ENCODE measurements at places on chromosomes 7 and 10.

- DNase-seq: peak; percentile 44
These were observed 711 bp downstream of the FAM221A start for GRCh38 chr7:23680414-23681405.

- DNase-seq: no peak
These were observed 70.5 kb upstream of the LRRC17 start for GRCh38 chr7:102842284-102842683.

- DNase-seq: no peak
These were observed 19.5 kb upstream of the DLG5 start for GRCh38 chr10:77946084-77946483.

DNA sequence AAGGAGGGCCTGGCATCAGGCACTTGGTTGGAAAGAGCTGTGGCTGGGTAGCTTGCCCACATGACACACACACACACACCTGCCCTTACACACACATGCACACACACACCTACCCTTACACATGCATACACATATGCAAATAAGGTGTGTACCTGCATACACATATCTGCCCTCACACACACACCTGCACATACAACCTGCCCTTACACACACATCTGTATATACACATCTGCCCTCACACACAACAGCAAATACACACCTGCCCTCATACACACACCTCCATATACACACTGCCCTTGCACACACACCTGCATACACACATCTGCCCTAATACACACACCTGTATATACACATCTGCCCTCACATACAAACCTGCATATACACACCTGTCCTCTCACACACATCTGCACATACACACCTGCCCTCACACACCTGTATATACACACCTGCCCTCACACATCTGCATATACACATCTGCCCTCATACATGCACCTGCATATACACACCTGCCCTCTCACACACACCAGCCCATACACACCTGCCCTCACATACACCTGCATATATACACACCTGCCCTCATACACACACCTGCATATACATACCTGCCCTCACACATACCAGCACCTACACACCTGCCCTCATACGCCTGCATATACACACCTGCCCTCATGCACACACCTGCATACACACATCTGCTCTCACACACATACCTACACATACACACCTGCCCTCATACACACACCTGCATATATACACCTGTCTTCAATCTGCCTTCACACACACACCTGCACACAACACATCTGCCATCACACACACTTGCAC is 82.9 kb downstream of the GRID1 start:
- DNase-seq: no peak

GRCh38 chr10:92432596-92432995 is 141.3 kb downstream of the IDE start:
- no peak for DNase-seq

DNA sequence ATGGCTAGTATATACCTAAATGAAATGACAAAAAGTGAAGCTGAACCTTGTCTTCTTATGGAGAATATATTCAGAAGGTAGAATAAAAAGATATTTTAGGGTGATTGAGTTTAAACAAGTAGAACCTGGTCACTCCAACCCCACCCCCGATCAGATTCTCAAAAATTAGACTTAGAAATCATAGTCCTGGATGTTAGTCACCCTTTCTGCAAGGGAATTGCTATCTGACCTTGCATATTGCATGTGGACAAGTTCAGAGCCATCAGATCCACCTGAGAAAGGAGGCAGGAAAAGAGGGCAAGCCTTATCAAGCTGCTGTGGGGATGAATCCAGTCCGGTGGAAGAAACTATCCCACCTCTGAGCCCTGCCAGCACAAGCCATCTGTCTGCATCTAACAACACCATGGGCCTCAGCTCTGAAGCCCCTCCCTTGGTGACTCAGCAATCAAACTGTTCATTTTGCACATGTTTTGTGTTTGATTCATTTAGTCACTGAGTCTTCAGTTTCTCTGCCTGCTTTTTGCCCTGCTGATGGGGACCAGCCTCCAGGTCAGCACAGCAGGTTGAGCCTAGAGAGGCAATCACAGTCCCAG is 727.3 kb downstream of the AUTS2 start:
- no peak for DNase-seq

- DNase-seq: no peak
These were observed at the start of gene SLC18A3 for GRCh38 chr10:49610114-49610457. TSS of gene SLC18A3 (plus strand) at chr10:49610310. CDS start at chr10:49610741, 431 bp downstream.

DNA sequence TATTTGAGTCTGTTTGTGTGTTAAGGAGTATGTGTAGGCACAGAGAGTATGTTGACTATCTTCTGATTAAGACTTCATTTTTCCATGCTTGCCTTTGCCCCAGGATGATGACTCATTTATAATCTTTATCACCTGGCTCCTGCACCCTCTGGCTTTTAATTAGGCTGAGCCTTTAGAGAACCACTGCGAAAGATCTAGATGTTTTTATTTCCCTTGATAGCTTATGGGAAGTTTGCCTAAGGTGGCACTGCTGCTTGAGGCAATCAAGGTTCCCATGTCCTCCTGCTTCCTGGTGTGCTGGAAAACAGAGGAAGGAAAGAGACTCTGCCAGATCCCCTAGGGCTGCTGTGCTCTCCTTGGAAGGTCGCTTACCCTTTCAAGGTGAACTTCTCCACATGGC is 114.6 kb downstream of the ARL4A start:
- DNase-seq: no peak

GRCh38 chr10:76736815-76737618 is 900.6 kb downstream of the KCNMA1 start:
- DNase-seq: no peak

GRCh38 chr10:18340496-18341051 is 200.3 kb downstream of the CACNB2 start:
- DNase-seq: no peak

- no peak for DNase-seq
These were observed 117.5 kb upstream of the UNC5B start for GRCh38 chr10:71094712-71095390.

DNA sequence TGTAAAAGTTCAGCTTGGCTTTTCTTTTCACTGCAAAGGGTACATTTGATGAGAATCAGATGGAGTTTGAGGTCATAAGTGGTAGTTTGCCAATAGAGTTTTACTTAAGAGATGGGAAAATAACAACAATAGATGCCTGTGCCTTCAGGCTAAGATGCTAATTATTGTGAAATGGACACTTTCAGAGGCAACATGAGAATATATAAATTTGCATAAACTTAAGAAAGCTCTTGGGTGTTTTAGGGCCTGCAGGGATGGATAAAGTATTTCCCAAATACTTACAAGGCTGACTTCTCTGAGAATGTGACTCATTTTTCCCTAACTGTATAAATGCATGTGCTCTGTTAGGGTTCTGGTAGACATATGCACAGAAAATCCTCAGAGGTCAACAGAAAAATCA is 200.3 kb upstream of the SVIL start:
- no peak for DNase-seq

GRCh38 chr10:132691711-132692153 is 94.2 kb downstream of the NKX6-2 start:
- DNase-seq: no peak

GRCh38 chr10:126504063-126504760 is 115.9 kb upstream of the ADAM12 start:
- peak; percentile 17 for DNase-seq

GRCh38 chr10:96850113-96850512 is 18.0 kb downstream of the LCOR start:
- DNase-seq: no peak

- no peak for DNase-seq
These were observed 740.7 kb downstream of the TNS3 start for GRCh38 chr7:46841248-46841647.

DNA sequence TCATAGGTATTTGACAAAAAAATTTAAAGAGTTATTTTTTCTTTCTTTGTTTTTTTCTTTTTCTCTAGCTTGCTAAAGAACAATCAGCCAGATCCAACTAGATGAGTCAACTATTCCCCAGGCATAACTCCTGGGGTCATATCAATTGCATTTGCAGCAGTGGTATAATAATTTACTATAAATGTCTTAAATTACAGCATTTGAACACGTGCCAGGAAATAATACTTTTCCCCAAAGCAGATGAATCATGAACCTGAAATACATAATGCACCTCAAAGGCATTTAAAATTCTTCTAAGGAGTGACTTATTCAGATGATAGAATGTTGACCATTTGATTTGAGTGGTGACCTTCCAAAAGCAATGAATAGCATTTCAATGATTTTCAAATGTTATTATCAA is 190.1 kb downstream of the LRRTM3 start:
- no peak for DNase-seq

DNA sequence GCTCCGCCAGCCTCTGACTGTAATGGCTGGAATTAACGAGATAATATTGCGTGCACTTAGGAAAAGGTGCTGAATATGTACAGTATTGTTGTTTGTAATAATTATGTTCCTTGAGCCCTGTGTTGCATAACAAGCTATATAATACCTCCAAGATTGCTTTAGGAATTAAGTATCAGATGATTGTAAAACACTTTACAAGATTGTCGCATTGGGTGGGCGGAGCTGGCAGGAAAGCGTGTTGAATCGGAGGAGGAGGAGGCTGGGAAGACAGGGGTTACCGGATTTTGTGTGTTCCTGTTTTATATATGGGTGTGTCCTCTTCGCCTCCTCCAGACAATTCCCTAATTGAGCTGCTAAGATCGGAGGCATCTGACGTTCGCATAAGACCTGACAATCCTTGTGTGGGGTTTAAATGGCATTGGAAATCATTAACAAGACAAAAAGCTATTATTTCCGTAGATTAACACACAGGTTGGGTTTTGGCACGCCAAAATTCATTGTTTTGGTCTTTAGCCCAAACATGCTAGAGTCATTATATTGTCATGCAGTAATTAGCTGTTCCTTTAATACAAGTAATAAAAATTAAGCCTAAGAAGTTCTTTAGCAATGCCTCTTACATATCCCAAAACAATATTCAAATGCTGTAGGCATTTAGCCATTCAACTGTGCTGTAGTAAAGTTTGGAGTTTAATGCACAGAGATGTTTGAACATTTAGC is 192.9 kb upstream of the SH2B2 start:
- no peak for DNase-seq

GRCh38 chr10:23158370-23158769 is 33.7 kb upstream of the PTF1A start:
- DNase-seq: peak; percentile 7

DNA sequence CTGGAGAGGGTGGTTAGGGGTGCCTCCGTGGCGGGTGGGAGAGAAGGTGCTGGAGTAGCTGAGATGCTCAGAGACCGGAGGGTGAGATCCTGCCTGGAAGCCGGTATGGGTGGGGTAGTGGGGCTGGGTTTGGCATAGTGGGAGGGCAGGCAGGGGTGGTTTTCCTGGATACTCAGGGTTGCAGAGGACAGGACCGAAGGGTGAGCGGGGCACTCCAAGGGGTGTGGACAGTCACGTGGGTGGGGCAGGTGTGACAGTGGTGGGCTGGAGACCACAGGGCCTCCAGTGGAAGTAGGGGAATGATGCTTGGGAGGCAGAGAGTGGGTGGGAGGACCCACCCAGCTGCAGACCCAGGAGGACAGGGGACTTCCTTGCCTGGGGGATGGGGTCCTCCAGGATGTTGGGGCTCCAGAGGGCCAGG is 1.9 kb downstream of the SCART1 start:
- DNase-seq: no peak

GRCh38 chr7:41825927-41826480 is 123.1 kb upstream of the INHBA start:
- DNase-seq: no peak

GRCh38 chr7:93432130-93432529 is 142.4 kb downstream of the CALCR start:
- DNase-seq: no peak

GRCh38 chr7:11343818-11344413 is 370.2 kb downstream of the PHF14 start:
- peak; percentile 22 for DNase-seq

- no peak for DNase-seq
These were observed 9.6 kb upstream of the ZMIZ1 start for GRCh38 chr10:79058899-79059841.

- peak; percentile 97 for DNase-seq
These were observed at the start of the genes BUD31 and PDAP1 for GRCh38 chr7:99408379-99409191. TSS of gene BUD31 (plus strand) at chr7:99408969. CDS start at chr7:99411093, 2,124 bp downstream. TSS of gene PDAP1 (minus strand) at chr7:99408597. CDS start at chr7:99408548, 49 bp downstream.

DNA sequence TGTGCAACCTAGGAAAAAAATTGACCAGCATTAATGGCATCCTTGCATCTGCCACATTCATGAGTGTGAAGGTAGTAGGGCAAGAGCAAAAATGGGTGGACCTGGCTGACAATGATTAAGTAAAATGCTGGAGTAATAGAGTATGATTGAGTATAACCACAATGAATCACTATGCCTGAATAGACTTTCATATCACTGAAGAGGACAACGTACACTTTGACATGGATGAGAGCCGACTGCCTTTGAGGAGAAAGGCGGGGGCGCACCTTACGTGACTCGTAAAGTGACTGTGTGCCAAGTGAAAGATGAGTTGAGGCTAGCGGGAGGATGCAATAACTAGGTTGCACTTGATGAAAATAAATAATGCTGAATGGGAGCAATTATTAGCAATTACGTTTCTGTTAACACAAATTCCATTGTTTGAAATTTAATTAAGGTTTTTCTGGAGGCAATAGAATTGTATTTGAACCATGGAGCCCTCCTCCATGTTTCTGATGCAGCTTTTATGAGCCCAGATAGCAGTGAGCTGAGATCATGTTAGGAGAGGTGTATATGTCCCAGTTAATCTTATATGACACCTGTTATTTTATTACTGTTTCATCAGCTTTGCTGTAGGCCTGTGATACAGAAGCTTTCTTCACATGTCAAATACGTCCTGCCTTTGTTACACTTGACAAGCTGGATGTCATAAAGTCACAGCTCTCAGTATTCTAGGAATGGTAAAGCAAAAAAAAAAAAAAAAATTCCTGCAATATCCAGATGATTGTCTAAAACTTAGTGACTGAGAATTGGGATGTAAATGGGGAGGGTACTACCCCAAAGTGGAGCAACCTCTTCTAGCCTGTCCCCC is 596.5 kb downstream of the NXPH1 start:
- DNase-seq: no peak

- DNase-seq: no peak
These were observed 85.9 kb downstream of the CDK6 start for GRCh38 chr7:92750447-92750839.

GRCh38 chr10:92690211-92690914 is 608 bp downstream of the HHEX start:
- peak; percentile 49 for DNase-seq

DNA sequence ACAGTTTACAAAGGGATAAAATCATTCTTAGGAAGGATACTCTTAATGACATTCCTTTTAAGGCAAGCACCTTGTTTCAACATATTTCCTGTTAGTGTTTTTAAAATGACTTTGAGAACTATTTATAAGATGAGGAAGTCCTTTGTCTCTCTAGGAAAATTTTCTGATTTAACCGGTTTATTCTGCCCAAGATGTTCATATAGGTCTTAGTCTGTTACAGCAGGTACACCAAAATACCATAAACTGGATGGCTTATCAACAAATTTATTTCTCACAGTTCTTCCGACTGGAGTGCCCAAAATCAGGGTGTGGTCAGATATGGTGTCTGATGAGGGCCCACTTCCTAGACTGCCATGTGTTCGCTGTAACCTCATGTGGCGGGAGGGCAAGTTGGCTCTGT is 77.9 kb downstream of the GSAP start:
- no peak for DNase-seq

GRCh38 chr10:119469325-119469707 is 73.2 kb downstream of the RGS10 start:
- DNase-seq: no peak

- DNase-seq: no peak
These were observed 1314.2 kb upstream of the LRRTM3 start for GRCh38 chr10:65611592-65611991.

Data from central memory CD4-positive, alpha-beta T cell (primary cell).